ENCODE measurements at places on chromosomes 11 and 22. TPM values are rescaled to one million over a fixed set of nuclear protein-coding genes. Genes with fewer than 3 reads are reported as not detected.

DNA sequence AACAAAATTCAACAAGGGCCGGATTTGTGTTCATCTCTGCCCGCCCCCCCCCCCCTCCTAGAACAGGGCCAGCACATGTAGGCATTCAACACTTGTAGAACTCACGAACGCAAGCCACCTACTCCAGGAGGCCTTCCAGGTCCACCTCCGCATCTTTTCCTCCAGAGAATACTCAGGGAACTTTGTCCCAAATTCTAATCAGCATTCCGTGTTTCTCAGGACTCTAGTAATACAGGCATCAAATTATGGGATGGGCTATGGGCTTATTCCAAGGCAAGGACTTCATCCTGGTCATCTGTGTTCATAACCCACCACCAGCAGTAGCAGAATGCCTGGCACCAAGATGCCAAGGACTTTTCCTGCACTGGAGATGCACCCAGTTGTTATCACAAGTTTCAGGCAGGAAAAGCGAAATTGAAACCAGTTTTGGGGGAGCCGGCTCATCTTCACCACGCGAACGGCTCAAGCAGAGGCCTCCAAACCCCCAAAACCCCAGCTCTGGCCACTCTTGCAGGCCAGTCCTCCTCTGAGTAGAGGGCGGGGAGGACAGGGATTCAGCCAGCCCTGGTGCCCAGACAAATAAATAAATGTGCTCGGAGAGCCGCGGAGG is 462 bp downstream of the UBE2L6 start:
- no peak for DNase-seq

DNA sequence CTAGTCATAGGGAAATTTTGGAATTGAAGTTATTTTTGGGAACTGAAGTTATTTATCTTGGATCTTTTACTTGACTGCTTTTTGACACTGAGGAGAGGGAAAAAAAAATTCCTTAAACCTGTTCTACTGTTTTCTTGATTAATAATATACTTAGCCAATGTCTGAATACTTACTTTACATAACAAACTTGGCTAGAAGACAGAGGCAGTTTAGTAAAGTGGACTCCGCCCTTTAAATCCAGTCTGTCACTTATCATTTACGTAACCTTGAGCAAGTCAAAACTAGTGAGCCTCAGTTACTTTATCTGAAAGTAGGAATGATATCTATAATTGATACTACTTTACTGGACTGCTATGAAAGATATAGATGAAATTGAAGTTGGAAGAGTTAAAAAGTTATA is 19.5 kb downstream of the CTSC start:
- DNase-seq = no peak

DNA sequence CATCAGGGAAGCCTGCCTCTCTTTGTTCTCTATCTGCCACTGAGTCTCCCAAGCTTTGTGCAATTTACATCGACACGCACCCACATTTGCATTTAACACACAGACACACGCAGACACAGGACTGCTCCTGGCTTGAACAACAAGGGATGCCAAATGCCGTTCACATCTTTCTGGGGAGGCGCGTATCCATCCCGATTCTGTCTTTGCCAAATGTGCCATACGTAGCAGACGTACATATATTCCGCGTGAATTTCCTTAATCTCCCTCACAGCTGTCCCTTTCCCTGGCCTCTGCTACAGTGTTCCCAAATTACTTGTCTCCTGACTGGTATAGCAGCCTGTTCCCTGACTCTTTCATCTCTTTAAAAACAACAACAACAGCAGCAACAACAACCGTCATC is 409.5 kb downstream of the MIAT start:
- DNase-seq = no peak

P2RY6 gene
- 1.5 TPM for total RNA-seq

All from left ventricle myocardium superior (tissue), 1 donor.